Ureter (tissue), 1 donor: ENCODE measurements at places on chromosomes 11 and 22.
A peak's percentile ranks its signal among the peaks of the same experiment; 100 is the strongest.

GRCh38 chr11:83054001-83054400 is 17.7 kb downstream of the RAB30 start:
- no peak for DNase-seq

DNA sequence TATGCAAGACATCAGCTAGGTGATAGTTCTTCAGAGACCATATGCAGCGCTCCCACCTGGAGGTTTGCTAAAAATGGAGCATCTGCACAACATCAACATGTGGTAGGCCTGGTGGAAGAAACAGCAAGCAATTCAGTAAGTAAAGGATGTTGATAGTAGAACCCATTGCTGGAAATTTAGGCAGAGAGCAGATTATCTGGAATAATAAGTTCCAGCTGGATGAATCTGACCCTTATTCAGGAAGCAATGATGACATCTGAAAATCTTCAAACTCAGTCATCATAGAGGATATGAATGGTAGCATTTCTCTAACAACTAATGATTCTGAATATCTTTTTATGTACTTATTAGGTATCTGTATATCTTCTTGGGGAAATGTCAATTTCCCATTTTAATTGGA is 225.2 kb upstream of the ANO3 start:
- DNase-seq = no peak

DNA sequence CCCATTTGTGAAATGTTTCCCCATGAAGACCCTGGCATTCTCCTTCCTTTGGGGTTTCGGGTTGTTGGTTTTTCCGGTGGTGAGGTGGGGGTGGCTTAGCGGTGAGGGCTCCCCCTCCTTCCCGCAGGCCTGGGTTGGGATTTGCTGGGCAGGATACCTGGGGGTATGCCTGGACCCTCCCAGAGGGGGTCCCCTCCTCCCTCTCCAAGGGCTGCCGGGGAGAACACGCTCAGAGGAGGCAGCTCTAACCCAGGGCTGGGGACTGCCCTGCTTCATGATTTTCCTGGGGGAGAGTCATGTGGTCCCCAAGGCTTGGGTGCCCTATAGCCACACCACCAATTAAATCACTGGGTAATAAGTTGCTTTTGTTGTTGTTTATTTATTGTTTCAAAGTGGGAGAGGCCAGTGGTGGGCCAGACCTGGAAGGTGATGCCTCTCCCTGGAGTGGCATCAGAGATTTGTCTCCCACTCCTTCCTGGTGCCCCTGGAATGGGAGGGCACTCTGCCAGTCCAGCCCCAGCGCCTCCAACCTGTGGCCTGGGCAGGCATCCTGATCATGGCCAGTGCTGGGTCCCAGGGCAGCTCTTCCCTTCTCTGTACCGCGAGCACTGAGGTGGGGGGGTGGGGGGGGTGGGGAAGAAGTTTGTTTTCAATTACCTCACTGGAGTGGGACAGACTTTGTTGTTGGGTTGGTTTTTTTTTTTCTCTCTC is 1.3 kb upstream of the CLCF1 start:
- no peak for DNase-seq

DNA sequence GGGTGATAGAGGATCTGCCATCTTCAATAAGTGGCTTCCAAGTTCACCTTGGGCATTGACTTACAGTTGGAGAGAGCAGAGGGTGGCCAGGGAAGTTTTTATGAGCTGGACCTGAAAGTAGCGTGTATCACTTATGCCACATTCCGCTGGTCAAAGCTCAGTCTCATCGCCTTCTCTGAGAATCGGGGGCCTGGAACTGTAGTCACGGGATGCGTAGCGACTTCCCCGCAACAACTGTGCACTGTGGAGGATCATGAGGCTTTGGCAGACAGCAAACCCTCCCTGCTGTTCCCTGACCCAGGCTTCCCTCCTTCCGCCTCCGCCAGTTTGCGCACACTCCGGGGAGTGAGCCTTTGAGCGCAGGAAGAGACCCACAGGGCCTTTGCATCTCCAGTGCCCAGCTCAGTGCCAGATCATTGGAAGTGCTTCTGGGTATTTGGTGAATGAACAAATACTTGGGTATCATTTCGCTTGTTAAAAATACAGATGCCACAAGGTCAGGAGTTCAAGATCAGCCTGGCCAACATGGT is 95.5 kb downstream of the CEP164 start:
- no peak for DNase-seq

DNA sequence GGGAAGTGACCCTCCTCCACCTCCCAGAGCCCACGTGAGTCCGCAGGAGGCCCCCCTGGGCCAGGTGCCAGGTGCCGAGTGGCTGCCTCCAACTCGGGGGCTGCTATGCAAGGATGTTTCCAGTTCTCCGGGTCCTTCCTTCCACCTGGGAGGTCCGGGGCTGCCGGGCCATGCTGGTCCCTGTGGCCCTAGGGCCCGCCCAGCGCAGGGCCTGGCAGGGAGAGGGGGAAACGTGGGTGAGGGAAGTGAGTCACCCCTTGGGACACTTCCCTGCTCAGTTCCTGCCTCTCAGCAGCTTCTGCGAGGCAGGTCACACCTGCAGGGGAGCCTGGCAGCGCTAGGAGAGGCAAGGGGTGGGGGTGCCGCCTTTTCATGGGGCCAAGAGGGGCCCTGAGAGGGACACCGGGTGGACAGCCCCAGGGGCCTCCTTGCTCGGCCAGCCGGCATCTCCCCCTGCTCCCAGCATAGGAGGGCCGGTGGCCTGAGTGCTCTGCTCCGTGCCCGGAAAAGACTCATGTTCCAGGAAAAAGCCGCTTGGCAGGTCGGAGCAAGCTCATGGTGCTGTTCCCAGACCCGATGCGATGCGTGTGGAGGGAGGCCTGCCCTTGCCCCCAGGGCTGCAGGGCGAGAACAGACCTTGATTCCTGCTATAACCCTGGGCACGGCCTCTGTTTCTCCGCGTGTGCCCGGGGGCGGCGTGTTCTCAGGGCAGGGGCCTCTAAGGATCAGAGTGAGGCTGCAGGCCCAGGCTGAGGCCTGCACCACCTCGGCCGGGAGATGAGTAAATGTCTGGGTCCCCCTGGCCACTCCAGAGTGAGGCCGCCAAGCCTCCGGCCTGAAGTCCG is 30.3 kb upstream of the WNT7B start:
- DNase-seq = peak; percentile 78

GRCh38 chr11:86396396-86396795 is 21.7 kb downstream of the CCDC81 start:
- DNase-seq = no peak

DNA sequence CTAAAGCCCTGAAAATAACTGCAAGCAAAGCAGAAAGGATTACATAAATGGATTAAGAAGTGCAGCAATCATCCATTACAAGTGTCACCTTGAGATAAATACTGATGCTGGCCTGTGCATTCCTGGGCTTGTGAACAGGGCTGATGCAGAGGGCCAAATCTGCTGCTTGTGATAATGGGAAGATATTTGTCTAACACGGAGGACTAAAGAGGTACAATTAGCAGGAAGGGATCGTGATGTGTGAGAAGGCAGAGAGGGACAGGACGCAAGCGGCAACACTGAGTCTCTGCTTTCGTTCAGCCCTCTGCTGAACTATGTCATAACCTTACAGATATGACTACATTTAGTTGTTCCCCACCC is 107.7 kb upstream of the DDI1 start:
- no peak for DNase-seq

DNA sequence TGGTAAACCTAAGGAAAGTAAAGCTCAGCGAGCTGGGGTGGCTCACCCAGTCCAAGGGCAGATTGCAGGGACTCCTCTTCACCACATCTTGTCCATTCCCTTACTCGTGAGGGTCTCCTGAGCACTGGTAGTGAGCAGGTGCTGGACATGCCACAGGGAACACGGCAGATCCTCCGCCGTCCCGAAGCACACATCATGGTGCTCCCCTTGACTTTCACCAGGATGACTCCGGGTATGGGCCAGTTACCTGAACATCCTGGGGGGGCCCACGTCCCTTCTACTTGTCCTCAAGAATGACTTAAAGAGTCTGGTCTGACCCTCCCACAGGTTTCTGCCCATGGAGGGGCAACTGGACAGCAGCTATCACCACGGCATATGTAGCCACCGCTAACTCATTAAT is 8.0 kb upstream of the SF1 start:
- DNase-seq = no peak

DNA sequence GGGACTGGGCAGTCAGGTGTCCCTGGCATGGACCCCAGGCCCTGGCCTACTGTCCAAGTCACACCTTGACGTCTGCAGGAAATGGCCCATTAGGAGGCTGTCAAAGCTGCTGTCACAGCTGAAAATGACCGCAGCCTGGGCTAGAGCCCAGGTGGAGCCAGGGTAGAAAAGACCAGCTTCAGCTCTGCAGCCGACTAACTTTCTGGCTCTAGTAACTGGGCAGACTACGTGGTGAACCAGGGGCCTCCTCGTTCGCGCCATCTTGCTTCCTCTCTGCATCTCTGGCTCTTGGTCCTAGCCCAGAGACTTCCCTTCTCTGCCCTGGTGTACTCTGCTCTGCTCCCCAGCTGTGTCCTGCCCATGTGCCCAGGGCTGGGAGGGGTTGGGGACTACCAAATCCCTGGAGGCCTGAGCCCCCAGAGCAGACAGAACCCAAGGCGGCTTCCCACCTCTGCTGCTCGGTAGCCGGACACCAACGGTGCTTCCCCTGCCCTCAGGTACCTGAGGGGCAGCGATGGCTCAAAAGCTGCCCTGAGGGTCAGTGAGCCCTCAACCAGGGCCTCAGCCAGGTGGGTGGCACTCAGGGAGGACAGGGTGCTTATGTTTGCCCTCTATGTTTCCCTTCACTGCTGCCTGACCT is 19.7 kb downstream of the SART1 start:
- no peak for DNase-seq

DNA sequence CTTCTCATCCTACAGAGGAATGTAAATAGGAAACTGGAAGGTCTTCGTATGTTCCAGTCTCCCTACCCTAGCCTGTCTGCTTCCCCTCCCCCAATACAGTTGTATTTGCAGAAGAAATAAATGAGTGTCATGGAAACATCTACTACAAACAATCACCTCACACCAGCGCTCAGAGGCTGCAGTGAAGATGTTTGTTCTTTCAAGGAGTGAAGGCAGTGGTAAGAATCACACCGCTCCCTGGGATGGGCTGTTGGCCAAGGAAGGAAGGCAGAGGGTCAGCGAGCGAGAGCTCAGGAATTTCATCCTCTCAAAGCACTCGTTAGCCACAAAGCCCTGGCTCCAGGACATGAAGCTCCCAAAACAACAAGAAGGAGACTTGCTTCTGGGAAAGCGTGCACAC is 1.1 kb upstream of the IGSF9B start:
- no peak for DNase-seq

DNA sequence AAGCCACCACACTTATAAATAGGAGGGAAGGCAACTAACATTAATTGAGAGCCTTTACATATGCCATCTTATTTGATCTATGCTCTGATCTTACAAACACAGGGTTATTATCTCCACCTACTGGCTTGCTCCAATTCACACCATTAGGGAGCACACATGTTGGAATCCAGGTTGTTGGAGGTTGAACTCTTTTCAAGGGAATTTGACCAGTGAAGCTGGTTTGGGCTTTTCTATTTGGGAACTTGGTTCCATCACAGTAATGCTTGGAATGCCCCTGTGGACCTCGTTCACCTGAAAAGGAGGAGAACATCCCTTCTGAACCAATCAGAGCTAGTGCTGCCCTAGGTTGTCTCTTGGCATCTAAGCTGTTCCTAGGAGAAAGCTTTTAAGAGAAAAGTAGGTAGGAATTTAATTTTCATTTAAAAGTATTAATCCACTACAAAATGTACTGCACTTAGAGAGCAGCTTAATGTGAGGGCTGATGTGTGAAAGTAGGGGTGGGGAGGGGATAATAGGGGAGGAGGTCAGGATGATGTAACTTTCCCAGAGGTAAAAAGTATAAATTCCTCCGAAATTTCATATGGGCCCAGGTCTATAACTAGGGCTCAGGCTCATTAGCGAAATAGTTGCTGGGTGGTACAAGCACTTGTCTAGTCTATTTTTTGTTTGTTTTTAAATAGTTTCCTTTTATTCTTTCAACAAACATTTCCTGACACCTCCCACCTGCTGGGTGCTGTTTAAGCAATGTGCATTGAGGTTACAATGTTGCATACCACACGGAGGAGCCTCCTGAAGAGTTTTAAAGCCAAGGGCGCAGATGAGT is 7.6 kb upstream of the MICAL2 start:
- DNase-seq = no peak

DNA sequence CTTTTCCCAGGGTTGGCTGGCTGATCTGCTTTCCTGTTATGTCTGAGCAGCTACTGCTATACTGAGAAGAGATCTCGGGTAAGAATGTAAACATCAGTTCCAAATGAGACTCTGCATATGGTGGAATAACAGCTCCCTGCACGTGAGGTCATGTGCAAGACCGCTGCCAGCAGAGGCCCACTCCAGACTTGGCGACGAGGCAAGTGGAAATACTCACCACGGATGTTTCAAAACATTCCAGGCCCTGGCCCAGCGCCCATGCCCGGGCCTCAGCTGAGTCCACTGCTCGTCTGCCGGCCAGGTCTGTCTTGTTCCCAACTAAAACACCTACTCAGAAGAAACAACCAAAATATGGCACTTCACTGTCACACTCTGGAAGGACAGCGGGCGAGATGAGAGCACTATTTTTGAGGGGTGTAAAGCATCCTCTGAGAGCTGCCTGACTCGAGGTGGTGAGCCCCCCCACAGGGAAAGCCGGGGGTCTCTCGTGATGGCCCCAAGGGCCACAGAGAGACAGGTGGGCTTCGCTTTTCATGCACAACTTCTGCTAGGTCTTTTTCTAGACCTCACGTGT is 13.1 kb downstream of the IFT27 start:
- DNase-seq = peak; percentile 63

DNA sequence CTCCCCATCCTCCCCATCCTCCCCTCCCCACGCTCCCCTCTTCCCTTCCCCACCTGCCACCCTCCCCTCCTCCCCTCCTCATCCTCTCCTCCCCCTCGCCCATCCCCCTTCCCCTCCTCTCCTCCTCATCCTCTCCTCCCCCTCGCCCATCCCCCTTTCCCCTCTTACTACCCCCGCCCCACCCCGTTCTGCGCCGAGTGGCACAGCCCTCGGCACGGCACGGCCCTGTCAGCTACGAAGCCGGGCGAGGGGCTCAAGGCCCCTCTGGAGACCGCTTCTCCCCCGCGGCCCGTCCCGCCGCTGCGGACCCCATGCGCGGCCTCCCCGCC is 449.9 kb downstream of the OPCML start:
- peak; percentile 61 for DNase-seq

- DNase-seq = no peak
Observed at GRCh38 chr11:70297341-70297740, 26.9 kb downstream of the PPFIA1 start.

DNA sequence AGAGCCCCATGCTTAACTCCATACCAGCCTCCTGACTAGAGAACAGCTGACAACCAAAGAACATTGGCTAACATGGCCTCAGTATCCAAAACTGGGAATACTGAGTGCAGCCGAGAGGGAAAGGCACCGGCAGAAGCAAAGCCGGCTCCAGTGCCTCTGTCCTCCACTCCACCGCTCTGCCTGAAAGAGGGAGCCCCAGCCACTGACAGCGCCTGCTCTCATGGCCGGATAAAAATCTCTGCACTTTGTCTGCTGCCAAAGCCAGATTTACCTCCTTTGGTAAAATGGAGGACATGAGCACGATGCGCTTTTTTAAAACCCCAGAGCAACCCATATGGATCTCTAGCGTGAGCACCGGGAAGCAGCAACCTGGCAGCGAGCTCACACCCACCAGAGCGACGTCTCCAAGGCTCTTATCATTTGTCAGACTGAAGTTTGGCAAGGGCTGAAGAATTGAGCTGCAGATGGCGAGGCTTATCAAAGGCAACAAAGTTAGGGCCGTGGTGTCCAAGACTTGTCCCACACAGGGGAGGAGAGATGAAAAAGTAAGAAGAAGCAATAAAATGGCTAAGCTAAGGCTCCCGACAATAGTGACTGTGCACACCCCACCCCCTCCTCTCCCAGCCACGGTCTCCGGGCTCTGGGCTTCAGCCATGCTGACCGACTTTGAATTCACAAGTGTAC is 71.4 kb downstream of the EFCAB6 start:
- DNase-seq = no peak
